ENCODE measurements at places on chromosomes 6 and 20. TPM values are rescaled to one million over a fixed set of nuclear protein-coding genes. Genes with fewer than 3 reads are reported as not detected.

SLC22A16 gene
- total RNA-seq: not detected

RGS19 gene
- 12.8 TPM for total RNA-seq

WFDC10B gene
- not detected for total RNA-seq

- DNase-seq: no peak
These were observed 10.1 kb upstream of the TRIM38 start for GRCh38 chr6:25952535-25952934.

- no peak for DNase-seq
These were observed 137.5 kb upstream of the SLC24A3 start for GRCh38 chr20:19074828-19075516.

DNA sequence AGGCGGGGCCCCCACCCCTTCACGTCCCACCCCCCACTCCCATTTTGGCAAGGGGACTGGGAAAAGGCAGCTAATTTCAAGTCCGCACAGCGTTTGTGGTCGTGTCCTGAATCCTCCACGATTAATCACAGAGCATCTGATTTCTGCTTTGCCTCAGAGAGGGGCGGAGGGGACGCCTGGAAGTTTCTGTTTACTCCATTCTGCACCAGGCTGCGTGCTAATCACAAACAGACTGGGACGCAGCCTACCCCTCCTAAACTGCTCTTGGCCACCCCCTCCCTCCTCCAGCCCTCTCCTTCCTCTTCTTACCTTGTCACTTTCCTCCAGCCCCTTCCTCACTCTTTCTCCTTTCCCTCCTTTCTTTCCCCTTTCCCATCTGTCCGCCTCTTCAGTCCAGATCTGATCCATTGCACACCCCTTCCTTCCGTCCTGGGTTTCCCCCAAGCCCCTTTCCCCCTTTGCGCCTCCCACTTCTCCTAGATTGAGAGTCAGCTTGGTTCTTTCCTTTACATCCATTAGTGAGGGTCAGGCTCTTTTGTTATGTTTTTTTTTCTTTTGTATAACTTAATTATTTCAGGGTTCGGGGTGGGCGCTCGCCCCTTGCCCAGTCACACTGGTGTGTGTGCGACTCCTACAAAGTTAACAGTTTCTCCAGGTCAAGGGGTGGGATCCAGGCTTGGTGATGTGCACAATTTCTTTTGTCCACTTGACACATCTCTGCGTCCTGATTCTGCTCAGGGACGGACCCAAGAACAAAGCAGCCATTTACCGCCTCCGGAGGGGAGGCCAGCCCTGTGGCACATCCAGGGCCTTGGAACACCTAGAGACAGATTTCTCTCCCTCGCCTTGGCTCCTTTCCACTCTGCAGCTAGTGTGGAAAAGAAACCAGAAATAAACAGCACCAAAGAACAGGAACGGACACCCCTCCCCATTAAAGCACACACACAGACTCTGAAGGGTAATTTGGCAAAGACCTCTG, 520 bp upstream of the RIPOR3 start:
- peak; percentile 55 for DNase-seq

DNA sequence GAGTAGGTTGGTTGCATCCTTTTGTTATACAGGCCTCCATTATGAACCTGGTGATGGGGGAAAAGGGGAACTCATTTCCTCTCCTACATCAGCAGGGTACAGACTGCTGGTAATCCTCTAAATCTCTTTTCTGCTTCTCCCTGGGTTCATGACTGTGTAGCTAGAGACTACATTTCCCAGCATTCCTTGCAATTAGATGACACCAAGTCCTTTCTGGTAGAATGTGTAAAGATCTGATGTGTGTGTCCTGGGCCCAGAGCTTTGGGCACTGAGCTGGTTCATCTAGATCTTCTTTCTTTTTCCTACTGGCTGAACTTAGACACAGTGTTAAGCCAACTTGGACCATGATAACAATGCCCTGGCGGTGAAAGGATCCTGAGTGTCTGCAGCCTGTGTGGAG, 104.7 kb upstream of the IFNGR1 start:
- no peak for DNase-seq

- no peak for DNase-seq
These were observed 36.8 kb upstream of the L3MBTL3 start for GRCh38 chr6:129981598-129981997.
